ENCODE measurements at places on chromosomes 4 and X. TPM values are rescaled to one million over a fixed set of nuclear protein-coding genes. Genes with fewer than 3 reads are reported as not detected.

GRCh38 chrX:32370456-32371205 lies 840.7 kb downstream of the DMD start:
- H3K27ac ChIP-seq, result no peak overlapping the region
- no peaks in the 10 kb centered on the region for H3K27me3 ChIP-seq
- H3K4me3 ChIP-seq, result no peak overlapping the region
- no peaks in the 10 kb centered on the region for H3K4me1 ChIP-seq
- no peak for DNase-seq

DNA sequence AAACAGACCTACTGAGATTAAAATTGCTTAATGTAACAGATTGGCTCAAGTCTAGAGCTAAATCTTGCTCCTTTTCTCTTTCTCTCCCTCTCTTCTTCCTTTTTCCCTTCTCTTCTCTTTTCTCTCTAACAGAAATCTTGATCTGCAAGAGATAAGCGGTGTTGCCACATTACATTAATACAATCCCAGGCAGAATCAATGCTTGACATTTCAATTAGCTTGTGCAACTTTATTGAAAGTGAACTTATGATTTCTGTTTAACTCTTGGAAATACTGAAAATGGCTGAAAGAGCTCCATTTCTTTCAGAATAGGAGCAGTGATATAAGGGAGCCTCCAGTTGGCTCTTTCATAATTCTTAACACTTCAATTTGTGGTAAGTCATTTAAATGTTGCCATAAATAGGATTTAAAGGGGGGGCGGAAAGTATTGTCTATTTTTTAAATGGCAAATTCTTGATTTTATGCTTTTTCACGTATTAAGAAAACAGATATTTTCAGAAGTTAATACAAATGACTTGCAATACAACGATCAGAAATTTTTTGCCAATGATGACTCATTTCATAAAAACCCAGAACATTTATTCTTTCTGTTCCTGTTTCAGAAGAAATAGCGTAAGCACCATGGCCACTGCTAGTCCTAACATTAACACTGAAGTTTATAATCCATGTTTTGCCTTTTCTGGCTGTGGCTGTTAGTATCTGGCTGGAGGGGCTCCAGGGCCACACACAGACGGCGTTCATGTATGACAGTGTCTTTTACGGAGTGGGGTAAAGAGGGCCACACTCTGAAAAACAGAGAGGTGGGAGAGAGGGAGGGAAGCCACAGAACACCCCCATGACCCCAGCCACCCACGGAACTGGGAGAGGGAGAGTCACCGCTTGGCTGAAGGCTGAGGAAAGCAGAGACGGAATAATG lies 115.7 kb upstream of the FAT1 start:
- H3K4me1 ChIP-seq, result no peaks in the 10 kb centered on the region
- peak; percentile 16 for DNase-seq
- peak overlapping the region; percentile 44 for H3K4me3 ChIP-seq
- H3K27ac ChIP-seq, result peak overlapping the region; percentile 63

DNA sequence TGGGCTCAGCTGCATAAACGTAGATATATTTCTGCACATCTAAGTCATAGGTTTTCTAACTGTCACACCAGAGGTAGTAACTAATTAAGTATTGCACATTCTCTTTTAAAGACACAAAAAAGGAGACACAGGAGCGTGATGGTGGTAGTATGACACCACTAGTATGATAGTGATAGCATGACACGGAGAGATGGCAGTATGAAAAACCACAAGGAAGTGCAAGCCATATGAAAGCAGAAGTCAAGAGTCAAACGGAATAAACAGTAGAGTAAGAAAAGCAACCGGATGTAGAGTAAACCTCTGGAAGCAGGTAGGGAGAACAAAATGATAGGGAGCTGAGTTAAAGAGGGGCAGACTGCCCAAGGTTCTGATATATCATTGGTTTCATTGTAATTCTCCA lies 382.2 kb upstream of the INTU start:
- H3K27ac ChIP-seq, result no peak overlapping the region
- no peak overlapping the region for H3K4me3 ChIP-seq
- H3K27me3 ChIP-seq, result no peaks in the 10 kb centered on the region
- DNase-seq, result no peak
- no peaks in the 10 kb centered on the region for H3K4me1 ChIP-seq
- no peaks in the 10 kb centered on the region for H3K36me3 ChIP-seq

DNA sequence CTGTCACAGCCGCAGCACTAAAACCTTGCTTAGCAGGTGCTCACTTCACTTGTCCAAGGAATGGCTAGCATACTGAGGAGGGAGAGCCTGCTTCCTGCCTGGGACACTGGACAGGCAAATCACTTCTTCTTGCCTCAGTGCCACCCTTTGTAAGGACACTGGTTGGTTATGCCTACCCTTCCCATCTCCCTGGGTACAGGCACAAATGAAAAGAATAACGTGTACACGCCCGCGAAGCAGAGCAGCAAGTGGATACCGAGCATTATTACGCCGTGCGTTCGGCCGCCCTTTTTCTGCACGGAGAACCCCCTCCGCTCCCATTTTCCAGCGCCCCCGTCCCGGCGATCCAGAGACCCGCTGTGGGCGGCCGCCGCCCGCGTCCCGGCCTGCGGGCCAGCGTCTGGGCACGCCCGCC lies 338 bp upstream of the KLHL2 start:
- H3K4me1 ChIP-seq, result peaks cover 5% of the 10 kb centered on the region
- no peaks in the 10 kb centered on the region for H3K27me3 ChIP-seq
- no peaks in the 10 kb centered on the region for H3K36me3 ChIP-seq
- peak; percentile 39 for DNase-seq
- H3K27ac ChIP-seq, result peak overlapping the region; percentile 88
- peak overlapping the region; percentile 85 for H3K4me3 ChIP-seq

DNA sequence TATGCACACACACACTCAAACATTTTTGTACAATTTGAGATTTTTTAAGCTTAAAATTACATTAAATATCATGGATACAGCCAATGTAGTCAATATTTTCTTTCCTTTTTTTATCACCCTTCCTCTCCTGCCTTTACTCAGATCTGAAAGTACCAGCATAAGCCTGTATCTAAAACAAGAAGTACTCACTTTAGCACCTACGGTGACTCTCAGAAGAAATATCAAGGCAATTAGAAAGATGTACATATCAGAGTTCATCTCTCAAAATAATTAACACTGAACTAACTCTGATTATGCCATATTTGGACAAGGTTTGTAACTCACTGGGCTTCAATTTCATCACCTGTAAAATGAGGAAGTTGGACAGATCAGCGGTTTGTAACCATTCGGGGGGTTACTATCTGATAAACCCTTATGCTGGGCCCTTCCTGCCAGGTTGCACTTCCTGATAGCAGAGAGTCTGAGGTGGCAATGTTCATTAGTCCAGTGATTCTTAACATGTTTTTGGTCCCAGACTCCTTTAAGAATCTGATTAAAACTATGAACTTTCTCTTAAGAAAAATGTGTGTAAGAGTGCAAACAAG lies 5.7 kb upstream of the GPR174 start:
- no peak overlapping the region for H3K4me3 ChIP-seq
- DNase-seq, result no peak
- H3K27ac ChIP-seq, result no peak overlapping the region

Gene BOD1L1
- 98.1 TPM for total RNA-seq

DNA sequence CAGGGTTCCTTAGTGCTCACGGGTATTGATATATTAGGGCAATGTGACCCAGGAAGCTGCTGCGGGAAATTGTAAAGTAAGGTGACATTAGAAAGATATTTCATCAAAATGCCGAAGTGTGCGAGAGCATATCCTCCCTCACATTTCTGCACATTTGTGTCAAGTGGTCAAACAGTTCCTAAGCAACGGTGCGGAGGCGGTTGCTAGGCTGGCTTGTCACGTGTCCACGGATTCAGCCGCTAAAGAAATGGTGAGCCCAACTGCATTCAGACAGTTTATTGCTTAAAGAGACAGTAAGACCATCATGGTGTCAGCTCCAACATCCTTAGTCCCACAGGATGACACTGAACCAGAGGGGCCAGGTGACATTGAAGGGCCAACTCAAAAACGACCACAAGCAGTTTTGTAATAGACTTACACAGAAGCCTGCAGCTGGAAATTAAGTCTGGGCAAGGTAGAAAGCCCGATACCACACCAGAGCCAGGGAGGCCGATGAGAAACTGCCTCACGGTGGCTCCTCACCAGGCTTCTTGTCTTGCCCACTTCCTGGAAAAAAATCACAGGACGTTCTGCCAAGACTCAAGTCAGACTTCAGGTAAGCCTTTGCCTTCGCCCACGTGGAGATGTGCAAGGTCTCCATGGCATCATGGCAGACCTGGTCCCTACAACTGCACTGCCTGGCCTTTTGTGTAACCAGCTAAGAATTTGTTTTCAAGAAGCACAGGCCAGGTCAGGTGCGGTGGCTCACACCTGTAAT lies 50.4 kb downstream of the USP11 start:
- no peaks in the 10 kb centered on the region for H3K4me1 ChIP-seq
- H3K27ac ChIP-seq, result no peak overlapping the region
- H3K36me3 ChIP-seq, result no peaks in the 10 kb centered on the region
- peak; percentile 81 for DNase-seq
- H3K27me3 ChIP-seq, result no peaks in the 10 kb centered on the region

Gene AGTR2
- not detected for total RNA-seq

Gene IL21
- not detected for total RNA-seq

All from testis (tissue), 5 donors.